PC-9 (cell line): ENCODE measurements at places on chromosomes 2 and 18. TPM values are rescaled to one million over a fixed set of nuclear protein-coding genes. Genes with fewer than 3 reads are reported as not detected.

Gene TRIB2
- 18.9 and 20.2 TPM in 2 replicates for total RNA-seq

Gene ASTL
- total RNA-seq = not detected in 2 replicates

Gene FOXD4L1
- 0.28 and 0.43 TPM in 2 replicates for total RNA-seq

Gene UGT1A4
- total RNA-seq = 73.6 and 93.0 TPM in 2 replicates

Gene GPBAR1
- 0.20 and 0.22 TPM in 2 replicates for total RNA-seq

Gene MYO7B
- total RNA-seq = not detected in 2 replicates

Gene QPCT
- total RNA-seq = 2.6 and 3.0 TPM in 2 replicates

Gene CDH7
- not detected in 2 replicates for total RNA-seq

Gene EGR4
- total RNA-seq = not detected in 2 replicates

Gene EMILIN1
- 0.83 and 1.6 TPM in 2 replicates for total RNA-seq

Gene ARHGAP25
- total RNA-seq = not detected in 2 replicates
